ENCODE measurements at places on chromosomes 6 and 20.

GRCh38 chr6:45586216-45587171 lies 208.8 kb upstream of the SUPT3H start:
- DNase-seq, result peak; percentile 53

- DNase-seq, result peak; percentile 37
Observed at GRCh38 chr6:132483779-132484679, 28.9 kb downstream of the STX7 start.

DNA sequence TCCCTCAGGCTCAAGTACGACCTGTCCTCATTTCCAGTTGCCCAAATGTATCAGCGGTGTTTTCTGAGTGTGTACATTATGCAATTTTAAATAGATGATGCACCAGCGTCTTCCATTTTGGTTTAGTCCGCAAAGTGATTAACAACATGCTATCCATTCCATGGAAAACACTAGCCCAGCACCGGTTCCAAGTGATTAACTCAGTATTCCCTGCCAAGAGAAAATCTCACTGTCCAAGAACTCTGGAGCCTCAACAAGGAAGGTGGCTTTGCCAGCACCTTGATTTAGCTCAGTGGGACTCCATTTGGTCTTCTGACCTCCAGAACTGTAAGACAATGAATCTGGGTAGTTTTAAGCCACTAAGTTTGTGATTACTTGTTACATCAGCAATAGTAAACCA lies 107.2 kb downstream of the FOXC1 start:
- DNase-seq, result no peak

DNA sequence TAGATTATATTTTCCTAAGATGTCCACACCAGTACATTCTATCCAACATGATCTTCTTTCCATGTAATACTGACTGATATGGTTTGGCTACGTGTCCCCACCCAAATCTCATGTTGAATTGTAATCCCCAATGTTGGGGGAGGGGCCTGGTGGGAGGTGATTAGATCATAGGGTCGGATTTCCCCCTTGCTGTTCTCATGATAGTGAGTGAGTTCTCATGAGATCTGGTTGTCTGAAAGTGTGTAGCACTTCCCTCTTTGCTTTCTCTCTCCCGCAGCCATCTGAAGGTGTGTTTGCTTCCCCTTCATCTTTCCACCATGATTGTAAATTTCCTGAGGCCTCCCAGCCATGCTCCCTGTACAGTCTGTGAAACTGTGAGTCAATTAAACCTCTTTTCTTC lies 12.2 kb upstream of the HBS1L start:
- DNase-seq, result no peak

DNA sequence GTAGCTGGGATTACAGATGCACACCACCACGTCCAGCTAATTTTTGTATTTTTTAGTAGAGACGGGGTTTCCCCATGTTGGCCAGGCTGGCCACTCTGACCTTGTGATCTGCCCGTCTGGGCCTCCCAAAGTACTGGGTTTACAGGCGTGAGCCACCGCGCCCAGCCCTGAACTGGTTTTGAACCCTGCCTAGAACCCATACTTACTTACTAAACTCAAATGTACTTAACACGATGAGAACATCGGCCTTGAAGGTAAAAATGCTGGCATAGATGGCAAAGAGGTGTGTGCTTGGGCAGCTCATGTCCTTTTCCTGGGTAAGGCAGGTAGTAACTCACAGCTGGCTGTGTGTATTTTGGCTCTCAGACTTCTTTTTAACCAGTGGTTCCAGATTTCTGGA lies 3.2 kb upstream of the ARMC12 start:
- DNase-seq, result no peak

- no peak for DNase-seq
Observed at GRCh38 chr20:23151885-23152284, 65.8 kb upstream of the CD93 start.

DNA sequence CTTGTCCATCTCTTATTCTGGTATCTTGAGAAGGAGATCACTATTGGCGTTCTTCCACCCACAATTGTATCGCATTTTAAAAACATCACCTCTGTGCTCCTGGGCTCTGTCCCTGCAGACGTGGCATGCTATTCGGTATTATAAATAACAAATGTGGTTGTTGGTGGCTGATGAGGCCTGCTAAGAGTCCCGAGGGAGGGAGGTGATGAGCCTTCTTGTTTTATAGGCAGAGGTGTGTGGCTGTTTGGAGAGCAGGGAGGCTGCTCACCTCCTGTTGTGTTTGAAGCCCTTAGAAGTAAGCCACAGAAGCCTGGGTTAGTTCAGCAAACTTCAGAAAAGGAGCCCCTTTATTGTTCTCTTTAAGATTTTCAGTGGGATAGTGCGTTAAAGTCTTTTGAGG lies 15.6 kb downstream of the MANBAL start:
- no peak for DNase-seq

- no peak for DNase-seq
Observed at GRCh38 chr6:25498505-25498904, 153.5 kb upstream of the SCGN start.

GRCh38 chr6:32604434-32604877 lies 14.8 kb upstream of the HLA-DRB1 start:
- no peak for DNase-seq

DNA sequence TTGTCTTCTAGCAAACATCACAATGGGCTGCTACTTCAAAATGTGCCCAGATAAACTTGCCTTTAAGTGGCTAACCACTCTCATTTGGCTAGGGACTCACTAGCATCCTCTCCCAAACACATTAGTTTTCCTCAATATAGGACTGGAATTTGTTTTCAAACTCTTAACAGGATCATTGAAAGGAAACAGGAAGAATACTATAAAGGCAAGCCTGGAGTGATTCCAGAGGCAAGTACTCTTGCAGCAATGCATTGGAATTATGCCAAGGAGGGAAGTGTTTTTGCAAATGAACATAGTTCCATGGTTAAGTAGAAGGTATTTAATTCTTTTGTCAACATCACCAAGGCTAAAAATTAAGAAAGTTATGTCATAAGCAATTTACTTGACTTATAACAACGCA lies 12.2 kb downstream of the EPHA7 start:
- no peak for DNase-seq

DNA sequence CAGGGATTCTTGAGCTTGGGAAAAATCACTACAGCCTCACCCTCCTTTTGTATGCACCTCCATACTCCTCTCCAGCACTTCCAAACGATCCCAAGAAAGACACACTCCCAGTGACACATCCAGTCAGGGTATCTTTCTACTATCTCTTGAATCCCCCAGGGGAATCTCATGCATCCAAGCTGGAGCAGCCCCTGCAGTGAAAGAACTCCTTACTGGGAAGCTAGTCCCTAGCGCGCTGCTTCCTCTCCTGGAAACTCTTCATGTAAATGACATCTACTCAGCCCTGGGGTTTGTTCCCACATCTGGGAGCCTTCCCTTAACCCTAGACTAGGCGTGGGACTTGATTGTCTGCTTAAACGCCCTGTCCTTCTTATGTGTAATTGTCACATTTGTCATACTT lies 329.1 kb upstream of the QKI start:
- DNase-seq, result no peak

GRCh38 chr20:58228103-58228483 lies 360 bp downstream of the ANKRD60 start:
- DNase-seq, result no peak

GRCh38 chr6:155399745-155400653 lies 55.6 kb downstream of the NOX3 start:
- DNase-seq, result no peak

DNA sequence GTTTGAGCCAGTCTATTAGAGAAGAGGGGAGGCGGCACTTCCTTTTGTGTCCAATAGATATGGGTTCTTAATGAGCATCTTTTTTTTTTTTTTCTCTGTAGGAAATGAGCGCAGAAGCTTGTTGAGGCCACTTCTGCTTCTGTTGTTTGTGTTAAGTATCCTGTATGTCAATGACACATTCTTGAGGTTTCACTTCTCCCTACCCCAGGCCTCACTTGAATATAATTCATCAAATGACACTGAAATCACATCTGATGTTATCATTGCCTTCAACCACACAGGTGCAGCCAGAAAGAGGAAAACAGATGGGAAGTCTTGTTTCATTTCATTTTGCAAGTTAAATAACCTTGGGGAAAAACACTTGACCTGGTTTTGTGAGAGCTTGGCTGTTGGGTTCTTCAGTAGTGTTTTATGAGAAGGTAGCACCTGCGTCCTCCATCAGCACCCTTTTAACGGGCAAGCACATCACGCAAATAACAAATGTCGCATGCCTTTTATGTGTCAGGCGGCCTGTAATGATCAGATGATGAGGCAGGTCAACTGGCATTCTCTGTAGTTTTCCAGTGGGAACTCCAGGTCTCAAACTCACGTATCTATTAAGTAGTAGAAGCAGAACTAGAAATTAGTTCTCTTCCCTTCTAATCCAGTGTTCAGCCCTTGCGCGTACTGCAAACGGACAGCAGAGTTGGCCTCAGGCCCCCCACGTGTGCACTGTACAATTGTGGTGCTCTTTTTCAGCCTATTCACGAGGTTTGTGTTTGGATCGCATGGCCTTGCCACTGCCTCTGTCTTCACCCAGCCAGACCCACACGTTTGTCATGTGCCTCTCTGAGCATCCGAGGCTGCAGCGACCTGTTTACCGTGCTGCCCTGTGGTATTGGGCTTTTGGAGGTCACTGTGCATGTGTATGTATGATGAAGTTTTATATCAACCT lies 23.5 kb downstream of the PLEKHG1 start:
- no peak for DNase-seq

- DNase-seq, result no peak
Observed at GRCh38 chr6:44224029-44224964, 902 bp downstream of the SLC29A1 start.

GRCh38 chr6:142378138-142378875 lies 76.5 kb downstream of the ADGRG6 start:
- DNase-seq, result no peak

DNA sequence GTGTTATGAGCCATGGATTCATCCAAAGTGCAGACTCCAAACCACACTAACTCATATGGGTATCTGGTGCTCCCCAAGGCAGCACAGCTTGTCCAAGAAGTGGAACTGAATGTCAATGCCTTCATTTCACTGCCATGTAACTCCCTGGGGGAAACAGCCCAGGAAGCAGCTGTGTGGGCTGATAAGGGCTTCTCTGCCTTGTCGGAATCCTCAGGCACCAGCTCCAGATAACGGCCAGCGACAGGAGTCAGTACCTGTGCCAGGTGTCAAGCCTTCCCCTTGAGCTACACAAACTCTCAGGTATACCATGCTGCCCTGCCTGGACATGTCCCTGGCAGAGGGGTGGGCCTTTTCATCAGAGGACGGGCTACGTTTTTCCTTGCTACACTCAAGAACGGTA lies 751.9 kb upstream of the CHD6 start:
- no peak for DNase-seq

DNA sequence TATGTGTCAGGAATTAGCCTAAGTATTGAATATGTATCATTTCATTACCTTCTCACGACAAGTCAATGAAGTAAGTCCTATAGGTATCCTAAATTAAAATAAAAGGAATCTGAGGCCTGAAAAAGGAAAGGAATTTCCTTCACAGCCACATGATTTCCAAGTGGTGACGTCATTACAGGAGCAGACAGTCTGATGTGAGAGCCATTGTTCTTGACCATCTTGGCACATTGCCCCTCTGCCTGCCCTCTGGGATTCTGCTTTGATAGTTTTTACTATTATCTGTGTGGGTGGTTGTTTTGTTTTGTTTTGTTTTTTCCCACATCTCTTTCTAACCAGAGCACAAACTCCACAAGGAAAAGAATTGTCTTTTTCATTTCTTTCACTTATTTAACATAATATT lies 219.8 kb upstream of the UFL1 start:
- no peak for DNase-seq

GRCh38 chr20:41348430-41349172 lies 8.0 kb downstream of the LPIN3 start:
- no peak for DNase-seq

- no peak for DNase-seq
Observed at GRCh38 chr20:5969348-5969935, 19.0 kb downstream of the MCM8 start.

DNA sequence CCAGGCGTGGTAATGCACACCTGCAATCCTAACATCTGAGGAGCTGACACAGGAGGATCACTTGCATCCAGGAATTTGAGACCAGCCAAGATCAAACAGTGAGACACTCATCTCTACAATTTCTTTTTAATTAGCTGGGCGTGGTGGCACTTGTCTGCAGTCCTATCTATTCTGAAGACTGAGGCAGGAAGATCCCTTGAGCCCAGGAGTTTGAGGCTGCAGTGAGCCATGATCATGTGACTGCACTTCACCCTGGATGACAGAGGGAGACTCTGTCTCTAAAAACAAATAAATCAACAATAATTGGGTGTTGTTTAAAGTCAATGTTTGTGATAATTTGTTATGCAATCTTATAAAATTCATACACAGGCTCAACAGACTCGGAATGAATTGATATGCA lies 18.0 kb upstream of the HLA-A start:
- no peak for DNase-seq

DNA sequence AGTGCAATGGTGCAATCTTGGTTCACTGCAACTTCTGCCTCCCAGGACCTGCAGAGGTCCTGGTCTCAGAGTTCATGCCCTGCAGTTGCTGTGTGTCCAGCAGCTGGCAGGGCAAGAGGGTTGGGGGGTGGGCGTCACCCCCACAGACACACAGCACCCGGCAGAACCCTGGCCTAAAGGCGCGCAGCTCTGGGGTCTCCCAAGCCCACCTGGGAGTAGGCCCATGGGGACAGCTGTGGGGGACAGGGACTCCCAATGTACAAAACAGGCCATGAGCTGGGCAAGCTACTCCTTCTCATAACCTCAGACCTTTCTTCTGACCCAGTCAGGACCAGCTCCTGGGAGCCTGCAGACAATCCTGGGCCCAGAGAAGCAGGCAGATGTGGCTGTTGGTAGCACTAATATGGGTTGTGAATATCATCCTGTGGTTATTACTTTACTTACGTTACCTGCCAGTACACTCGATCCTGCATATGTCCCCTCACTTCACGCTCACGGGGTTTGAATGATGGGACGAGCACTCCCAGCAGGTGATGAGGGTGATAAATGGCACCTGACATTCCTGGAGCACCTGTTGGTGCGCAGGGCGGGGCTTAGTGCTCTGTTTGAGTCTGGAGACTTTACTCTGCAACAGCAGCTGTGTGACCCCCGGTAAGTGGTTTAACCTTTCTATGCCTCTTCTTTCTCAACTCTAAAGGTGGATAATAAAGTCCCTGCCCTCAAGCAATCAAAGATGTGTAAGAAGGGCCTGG lies 39.9 kb upstream of the SULF2 start:
- DNase-seq, result no peak

GRCh38 chr20:54407459-54407858 lies 67.9 kb upstream of the DOK5 start:
- DNase-seq, result no peak
